T-helper 2 cell (primary cell): ENCODE measurements at places on chromosomes 7 and 10.

DNA sequence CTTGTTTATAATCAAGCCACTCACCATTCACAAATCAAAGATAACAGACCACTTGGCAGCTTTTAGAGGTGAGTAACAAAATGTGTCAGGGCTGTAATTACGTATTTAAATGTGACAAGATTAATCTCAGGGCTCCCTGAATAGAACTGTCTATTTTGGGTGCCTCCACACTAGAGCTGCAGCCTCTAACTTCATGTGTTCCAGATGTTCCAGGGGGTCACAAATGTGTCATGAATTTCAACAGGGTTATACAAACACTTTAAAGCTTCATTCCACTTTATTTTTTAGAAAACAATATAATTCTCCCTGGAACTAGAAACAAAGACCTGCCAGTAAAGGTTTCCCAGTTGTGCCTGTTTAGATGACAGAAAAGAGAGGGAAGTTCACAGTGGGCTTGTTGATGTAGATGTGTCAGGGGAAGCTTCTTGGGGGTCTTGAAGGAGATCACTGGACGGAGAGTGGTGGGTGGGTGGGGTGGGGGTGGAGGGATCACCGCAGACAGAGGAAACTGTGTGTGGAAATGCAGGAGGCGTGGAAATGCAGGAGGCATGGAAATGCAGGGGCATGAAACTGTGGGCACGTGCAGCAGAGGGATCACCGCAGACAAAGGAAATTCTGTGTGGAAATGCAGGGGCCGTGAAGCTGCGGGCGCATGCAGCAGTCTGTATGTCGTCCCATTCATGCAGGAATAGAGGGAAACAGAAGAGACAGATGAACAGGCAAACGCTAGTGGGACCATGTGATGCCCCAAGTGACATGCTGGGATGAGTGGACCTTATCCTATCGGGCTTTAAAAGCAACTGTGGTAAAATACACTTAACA lies 42.0 kb upstream of the TRIL start:
- no peak for DNase-seq

GRCh38 chr7:31782411-31782991 lies 95.5 kb downstream of the PPP1R17 start:
- DNase-seq, result no peak

DNA sequence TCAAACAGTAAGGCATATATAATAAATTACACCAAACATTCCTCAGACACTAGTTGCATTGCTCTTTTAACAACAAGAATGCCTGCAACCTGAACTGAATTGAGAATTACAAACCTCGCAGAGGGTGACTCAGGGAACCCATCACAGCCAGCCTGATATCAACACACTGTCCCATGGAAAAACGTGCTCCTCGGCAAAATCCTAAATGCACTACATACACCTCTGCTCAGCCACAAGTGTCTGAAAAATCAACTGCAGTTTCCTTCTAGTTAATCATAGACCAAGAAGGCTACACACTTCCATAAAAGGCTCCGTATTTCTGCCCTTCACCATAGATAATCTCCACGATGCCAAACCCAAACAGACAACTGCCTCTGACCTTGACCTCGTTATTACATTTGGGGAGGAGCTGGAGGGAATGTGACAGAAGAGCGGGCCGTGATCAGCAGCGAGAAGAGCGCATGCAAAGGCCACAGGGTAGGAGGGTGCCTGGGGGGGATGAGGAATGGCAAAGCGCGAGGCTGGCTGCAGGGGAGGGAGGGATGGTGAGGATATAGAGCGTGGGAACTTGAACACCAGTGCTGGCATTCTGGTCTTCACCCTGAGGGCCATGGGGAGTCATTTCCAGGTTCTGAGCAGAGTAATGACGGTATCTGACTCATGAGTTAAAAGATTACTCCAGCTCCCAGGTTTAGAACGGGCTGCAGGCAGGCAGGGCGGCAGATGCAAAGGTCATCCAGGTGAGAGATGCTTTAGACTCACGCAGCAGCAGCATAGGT lies 201.9 kb upstream of the FRMD4A start:
- no peak for DNase-seq

GRCh38 chr7:88202799-88203198 lies 17.0 kb downstream of the SRI start:
- peak; percentile 5 for DNase-seq

DNA sequence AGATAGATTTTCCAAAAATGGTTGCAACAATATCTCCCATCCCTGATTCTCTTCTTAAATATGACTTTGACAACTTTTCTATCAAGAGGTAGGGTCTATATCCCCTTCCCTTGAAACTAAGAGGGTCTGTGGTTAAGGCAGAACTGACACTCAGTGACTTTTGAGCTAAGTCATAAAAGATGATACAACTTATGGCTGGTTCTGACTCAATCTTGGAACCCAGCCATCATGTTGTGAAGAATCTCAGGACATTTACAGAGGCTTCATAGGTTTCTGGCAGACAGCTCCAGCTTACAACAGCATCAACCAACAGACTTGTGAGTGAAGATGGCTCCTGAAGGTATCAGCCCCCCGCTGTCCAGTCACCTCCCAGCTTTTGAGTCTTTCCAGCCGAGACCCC lies 203.5 kb downstream of the RNLS start:
- no peak for DNase-seq

- no peak for DNase-seq
Measured at GRCh38 chr7:138431517-138431916, 28.5 kb upstream of the TRIM24 start.

- DNase-seq, result no peak
Measured at GRCh38 chr10:112383325-112383724, 9.4 kb downstream of the ACSL5 start.

- no peak for DNase-seq
Measured at GRCh38 chr10:78616125-78616695, 452.6 kb upstream of the ZMIZ1 start.
